ENCODE measurements at places on chromosomes 6 and 20.

GRCh38 chr6:169617562-169617961 is 84.3 kb downstream of the WDR27 start:
- no peak for DNase-seq

GRCh38 chr20:29318871-29319461 is 1938.5 kb upstream of the DEFB115 start:
- DNase-seq, result no peak

- no peak for DNase-seq
These were observed 30.2 kb upstream of the ID4 start for GRCh38 chr6:19806971-19807396.

DNA sequence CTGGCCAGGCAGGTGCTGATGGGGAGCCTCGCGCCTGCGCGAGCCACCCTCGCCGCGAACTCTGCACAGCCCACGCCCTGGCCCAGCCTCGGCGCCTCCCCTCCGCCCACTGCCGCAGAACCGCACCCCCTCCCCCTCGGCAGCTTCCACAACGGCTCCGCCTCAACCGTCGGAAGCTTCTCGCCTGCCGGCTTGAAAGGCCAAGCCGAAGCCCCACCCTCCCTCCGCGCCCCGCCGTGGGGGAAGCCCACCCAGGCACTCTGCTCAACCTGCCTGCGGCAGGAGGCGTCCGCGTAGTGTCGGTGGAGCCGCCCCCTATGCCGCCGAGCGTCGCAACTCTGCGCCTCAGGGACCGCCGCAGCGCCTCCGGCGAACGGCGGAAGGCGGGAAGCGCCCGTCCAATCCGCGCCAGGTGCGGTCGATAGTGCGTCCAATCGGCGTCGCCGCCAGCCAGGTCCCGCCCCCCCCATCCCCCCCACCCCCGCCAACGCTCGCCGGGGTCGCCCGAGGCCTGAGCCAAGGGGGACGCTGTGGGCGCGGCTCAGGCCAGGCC is at the start of gene SYCP2:
Gene SYCP2, minus strand, starts transcription at position 342 of the 553 bp plus-strand sequence. CDS start 11,224 bp downstream, outside the sequence.
- no peak for DNase-seq

DNA sequence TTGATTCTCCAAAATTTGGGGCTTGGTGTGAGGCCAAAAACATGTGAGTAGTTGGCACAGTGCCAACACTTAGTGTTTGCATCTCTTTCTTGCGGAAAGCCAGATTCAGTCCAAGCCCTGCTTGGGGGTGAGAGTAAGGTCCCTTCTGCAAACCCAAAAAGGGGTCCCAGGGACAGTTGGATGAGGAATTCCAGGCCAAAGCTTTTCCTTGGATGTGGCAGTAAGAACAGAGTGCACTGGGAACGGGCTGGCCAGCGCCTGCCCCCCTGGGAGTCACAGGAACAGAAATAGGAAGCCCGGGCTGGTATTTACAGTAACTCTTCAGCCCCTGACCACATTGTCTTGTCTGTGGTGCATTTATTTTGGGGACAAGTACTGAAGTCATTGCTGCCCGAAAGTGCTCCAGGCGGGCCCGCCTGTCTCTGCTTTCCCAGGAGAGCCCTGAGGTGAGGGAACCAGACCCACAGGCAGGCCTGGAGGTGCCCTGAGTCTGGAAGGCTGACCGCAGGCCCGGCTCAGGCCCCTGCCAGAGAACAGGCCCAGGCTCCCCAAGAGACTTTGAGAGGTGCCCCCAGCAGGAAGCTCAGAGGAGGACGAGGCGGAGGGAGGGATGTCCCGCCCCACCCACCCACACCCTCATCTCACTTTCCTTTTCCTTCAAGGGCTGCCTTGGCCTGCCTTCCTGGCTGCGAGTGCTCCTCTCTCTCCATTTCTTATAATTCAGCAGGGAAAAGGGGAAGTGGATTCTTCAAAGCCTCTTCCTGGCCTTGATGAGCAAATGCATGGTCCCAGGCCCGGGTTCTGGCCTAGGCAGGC is 218.4 kb downstream of the MAFB start:
- no peak for DNase-seq

DNA sequence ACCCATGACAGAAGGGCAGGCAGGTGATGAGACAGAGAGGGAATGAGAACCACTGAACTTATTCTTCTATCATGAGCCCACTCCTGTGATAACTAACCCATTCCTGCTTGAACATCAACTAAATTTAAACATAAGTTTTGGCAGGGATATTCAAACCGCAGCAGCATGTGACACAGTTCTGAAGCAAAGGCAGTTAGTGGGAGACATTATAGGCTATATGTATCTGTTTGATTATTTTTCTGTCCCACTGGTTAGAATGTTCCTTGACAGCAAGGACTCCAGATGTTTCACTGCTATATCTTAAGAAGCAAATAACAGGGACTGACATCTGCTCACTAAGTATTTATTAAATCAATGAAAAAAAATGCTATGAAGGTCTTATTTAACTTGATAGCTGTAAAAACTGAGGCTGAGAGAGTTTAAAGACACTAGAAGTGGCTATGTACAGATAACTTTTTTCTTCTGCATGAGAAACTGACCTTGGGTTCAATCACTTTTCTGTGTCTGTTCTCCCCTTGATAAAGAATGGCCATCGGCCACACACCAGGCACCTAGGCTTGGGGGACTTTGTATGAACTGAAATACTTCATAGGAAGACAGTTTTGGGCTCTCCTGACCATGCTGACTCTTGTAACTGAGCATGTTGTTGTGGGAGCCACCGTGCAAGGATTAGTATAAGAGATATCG is 90.9 kb downstream of the CEP162 start:
- no peak for DNase-seq

DNA sequence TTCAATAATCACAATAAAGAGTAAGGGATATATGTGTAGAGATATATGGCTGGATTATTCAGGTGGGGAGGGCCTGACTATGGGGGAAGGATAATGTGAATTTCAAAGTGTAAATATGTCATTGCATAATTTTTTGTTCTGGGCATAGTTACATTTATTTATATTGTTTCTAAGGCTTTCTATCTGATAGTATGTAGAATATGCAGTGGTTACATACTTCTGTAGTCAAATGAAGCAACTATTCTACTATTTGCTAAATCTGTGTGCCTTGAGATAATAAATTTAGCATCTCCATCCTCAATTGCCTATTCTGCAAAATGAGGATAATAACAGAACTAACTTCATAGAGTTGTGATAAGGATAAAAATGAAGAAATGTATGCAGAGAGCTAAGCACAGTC is 359.2 kb downstream of the CDKAL1 start:
- no peak for DNase-seq

GRCh38 chr6:33850296-33850695 is 46.5 kb upstream of the MLN start:
- DNase-seq, result no peak

DNA sequence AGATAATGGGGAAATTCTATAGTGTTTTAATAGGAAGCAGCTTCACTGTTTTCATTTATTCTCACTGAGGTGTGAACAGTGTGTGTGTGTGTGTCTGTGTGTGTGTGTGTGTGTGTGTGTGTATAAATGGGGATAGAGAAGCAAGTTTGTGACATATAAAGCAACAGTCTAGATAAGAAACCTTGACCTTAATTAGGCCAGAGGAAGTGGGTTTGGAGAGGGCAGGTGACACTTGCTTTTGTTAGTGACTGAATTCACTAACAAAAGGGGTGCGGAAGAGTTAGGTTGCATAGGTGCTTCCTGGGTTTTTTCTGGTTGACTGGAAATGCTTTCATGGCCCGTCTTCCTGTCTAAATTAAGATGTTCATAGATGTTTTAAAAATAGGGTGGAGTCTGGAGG is 515.7 kb upstream of the FLRT3 start:
- no peak for DNase-seq

DNA sequence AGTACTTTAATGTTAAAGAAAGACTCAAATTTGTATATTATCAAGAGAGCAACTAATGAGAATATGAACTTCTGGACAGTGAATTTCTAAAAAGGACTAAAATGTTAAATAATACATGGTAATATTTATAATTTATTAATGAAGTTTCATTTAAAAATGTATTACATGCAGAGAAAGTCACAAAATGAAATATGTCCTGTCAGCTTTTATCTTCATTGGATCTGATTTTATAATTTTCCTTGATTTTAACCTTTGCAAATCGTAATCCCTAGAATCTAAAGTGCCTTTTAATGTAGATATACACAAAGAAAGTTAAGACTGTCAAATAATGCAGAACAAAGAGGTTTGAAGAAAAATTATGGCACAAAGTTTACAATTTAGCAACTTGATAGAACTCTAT is 16.4 kb downstream of the ANKEF1 start:
- DNase-seq, result no peak

Data from GM13976 (cell line).